Stimulated activated CD8-positive, alpha-beta memory T cell treated with anti-CD3 and anti-CD28 coated beads, Interleukin-15, amount 100 ng/mL, for 48 hours (primary cell): ENCODE measurements at places on chromosomes 16 and 17.

GRCh38 chr17:65028545-65028843 is 28.0 kb downstream of the GNA13 start:
- no peak for DNase-seq

GRCh38 chr16:8686879-8687278 is 12.5 kb downstream of the ABAT start:
- no peak for DNase-seq

- DNase-seq: no peak
Measured at GRCh38 chr16:62568926-62569325, 532.7 kb upstream of the CDH8 start.

DNA sequence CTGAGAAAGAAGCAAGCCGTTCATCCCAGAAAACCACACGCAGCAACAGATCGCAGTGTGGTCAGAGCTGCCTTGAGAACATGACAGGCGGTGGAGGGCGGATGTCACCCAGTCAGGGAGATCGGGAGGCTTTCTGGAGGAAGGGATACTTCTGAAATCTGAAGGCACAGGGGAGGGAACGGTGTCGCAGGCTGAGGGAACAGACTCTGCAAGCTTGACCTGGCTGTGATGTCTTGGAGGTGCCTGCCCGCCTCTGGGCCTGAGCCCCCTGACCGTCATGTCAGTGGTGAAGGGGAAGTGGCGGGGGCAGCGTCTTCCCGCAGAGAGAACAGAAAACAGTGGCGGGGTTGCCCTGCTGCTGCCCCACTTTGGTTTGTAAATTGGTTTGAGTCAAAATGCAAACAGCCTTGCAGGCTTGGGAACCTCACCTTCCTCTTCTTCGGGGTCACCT is 8.1 kb upstream of the ATP2A3 start:
- DNase-seq: no peak

DNA sequence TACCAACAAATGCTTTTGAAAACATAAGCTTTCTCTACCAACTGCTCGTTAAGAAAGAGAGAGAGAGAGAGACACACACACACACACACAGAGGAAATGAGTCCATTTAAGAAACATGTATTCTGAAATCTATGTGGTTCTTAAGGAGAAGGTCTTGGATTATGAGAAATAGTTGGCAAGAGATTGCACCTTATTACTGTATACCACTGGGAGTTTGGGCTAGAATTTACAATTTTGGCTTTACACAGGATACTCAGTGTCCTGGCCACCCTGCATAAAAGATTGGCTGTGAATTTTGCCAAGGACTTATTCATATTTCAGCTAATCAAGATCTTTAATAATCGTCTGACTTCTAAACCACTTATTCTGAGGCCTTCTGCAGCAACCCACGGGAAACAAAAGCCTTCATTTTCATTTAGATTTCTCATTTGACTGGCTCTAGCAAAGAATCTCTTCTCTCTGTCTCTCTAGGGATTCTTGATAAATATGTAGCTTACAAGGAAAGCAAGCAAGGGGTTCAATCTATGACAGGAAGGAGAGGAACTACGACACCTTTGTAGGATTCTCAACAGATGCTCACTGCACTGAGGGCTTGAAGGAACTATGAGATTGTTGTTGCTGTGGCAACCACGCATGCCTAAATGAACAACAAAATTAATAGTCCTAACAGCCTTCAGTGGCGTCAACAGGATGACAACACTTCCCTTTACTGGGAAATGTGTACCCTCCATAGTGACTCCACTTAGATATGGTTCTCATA is 75.3 kb upstream of the GNAO1 start:
- DNase-seq: no peak

GRCh38 chr17:18059283-18059682 is 20.1 kb downstream of the GID4 start:
- no peak for DNase-seq
